ENCODE measurements at places on chromosomes 7 and 10.

DNA sequence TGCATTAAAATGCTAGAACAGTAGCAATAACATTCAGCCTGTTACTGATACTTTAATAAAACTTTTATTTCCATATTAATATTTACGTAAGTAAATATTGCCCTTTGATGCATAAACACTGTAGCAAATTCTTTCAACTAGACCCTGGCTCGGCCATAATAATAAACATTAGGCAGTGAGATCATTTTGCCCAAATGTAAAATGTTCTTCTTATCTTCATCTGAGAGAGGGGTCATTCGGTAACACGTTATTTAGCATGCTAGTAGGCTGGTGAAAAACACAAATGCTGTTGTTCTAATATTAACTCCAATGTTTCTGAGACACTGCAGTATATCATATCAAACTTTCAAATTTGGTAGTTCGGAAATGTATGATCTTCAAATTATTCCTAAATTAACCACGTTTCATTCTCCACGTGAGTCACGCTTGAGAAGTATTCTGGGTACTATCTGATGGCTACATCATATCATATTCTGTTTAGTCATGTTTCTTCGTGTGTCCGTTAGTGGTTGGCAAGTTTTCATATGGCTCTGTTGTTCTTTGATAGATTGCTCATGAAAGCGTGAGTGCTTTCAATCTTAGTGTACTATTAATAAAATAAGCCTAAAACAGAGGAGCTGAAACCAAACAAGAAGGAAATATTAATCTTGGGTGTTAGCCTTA lies 145.8 kb downstream of the NSUN6 start:
- no peaks in the 10 kb centered on the region for H3K4me1 ChIP-seq
- no peaks in the 10 kb centered on the region for H3K36me3 ChIP-seq
- no peaks in the 10 kb centered on the region for H3K27me3 ChIP-seq
- H3K27ac ChIP-seq = no peak overlapping the region

DNA sequence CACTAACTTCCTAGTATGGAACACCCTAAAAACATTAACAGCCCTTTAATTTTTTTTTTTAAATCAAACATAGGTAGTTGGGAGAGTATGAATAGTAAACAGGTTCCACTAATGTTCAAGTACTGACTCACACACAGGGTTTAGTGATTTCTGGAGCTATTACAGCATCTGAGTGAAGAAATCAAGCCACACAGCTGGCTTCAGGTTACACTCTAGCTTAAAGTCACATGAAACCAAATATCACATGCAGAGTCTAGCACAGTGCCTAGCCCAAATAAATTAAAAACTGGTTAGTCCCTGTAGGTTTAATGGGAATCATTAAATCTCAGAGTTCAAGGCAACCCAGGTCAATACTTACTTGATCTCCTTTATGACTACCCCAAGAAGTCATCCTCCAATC lies 11.6 kb downstream of the PANK1 start:
- no peak for DNase-seq
- H3K36me3 ChIP-seq = no peaks in the 10 kb centered on the region
- H3K4me3 ChIP-seq = no peak overlapping the region
- no peak overlapping the region for H3K27ac ChIP-seq

GRCh38 chr7:109996927-109997326 lies 1094.0 kb upstream of the LRRN3 start:
- no peaks in the 10 kb centered on the region for H3K4me1 ChIP-seq
- DNase-seq = no peak
- H3K4me3 ChIP-seq = no peak overlapping the region
- H3K27me3 ChIP-seq = no peaks in the 10 kb centered on the region
- H3K27ac ChIP-seq = no peak overlapping the region
- no peaks in the 10 kb centered on the region for H3K36me3 ChIP-seq

GRCh38 chr10:78560341-78560688 lies 508.5 kb upstream of the ZMIZ1 start:
- H3K36me3 ChIP-seq = no peaks in the 10 kb centered on the region
- H3K27me3 ChIP-seq = no peaks in the 10 kb centered on the region
- H3K4me1 ChIP-seq = no peaks in the 10 kb centered on the region
- DNase-seq = no peak
- no peak overlapping the region for H3K27ac ChIP-seq

GRCh38 chr7:93212881-93213280 lies 13.4 kb downstream of the HEPACAM2 start:
- DNase-seq = no peak
- no peaks in the 10 kb centered on the region for H3K36me3 ChIP-seq
- H3K4me3 ChIP-seq = no peak overlapping the region
- H3K4me1 ChIP-seq = no peaks in the 10 kb centered on the region

DNA sequence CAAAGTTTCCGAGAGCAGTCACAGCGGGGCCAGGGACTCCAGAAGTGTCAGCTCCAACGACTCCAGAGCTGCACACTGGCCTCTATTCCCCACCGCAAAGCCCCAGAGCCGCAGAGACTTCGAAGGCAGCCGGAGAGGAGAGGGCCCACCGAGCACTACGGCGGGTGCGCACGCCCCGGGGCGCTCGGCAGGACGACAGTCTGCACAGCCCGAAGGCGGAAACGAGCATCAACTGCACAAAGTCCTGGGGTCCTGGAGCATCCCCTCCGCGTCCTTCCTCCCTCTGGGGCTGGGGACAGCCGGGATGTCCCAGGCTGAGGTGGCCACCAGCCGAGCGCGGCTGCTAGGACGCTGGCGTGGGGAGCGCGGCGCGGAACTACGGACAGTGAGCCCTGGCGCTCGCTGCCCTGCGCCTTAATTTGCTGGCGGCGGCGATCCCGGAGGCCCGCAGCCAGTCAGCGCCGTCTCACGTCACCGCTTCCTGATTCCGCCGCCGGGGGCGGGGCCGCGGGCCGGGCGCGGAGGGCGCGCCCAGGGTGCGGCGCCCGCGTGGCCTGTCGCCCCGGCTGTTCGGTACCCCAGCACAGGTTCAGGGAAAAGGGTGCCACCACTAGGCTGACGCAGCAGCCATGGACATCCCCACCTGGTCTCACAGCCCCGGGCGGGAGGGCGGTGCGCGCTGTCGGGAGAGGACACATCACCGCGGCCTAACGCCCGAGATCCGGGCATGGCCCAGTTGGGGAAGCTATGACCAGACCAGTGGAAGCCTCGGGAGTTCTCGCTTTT lies at the start of gene TBX20:
TSS of gene TBX20 (minus strand) at position 391 of the 786 bp plus-strand sequence. CDS start 480 bp downstream, outside the sequence.
- no peak for DNase-seq
- H3K4me3 ChIP-seq = peak within 1 kb of the TSS; percentile 10
- no peaks in the 10 kb centered on the region for H3K36me3 ChIP-seq
- H3K27ac ChIP-seq = no peak within 1 kb of the TSS
- H3K27me3 ChIP-seq = peaks cover 47% of the 10 kb centered on the region

DNA sequence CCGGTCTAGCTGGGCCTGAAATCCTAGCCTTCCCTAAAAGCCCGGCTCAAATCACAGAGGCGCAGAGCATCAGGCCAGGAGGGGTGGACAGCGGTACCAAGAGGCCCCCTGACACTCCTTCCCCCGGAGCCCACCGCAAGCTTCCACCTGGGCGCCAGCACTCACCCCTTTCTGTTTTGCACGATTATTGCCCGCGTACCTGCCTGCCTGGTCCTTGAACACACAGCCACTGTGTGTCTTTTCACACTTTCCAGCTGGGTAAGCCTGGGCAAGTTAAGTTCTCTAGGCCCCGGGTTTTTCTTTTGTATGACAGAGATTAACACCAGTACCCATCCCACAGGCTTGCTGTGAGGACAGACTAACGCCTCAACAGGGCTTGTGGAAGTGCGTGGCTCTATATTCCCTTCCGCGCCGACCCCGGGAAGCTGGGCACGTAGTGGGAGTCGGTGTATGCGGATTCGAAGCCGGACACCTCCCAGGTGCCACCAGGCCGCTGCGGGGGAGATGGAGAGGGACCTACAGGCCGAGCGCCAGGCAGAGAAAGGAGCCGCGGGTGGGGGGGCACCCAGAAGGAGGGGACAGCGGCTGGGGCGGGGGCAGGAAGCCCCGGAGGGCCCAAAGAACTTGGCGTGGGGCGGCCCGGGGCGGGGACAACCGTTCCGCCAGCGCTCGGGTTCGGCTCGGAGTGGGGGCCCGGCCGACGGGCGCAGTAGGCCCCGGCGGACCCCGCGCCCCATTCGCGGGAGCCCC lies 792 bp downstream of the ZNF746 start:
- H3K27ac ChIP-seq = peak overlapping the region; percentile 78
- H3K4me1 ChIP-seq = peaks cover 6% of the 10 kb centered on the region
- peaks cover 8% of the 10 kb centered on the region for H3K36me3 ChIP-seq
- no peaks in the 10 kb centered on the region for H3K27me3 ChIP-seq
- DNase-seq = peak; percentile 39
- peak overlapping the region; percentile 84 for H3K4me3 ChIP-seq

- no peak overlapping the region for H3K27ac ChIP-seq
- H3K4me1 ChIP-seq = no peaks in the 10 kb centered on the region
- no peak for DNase-seq
- no peaks in the 10 kb centered on the region for H3K36me3 ChIP-seq
- no peak overlapping the region for H3K4me3 ChIP-seq
These were observed 41.1 kb downstream of the MINPP1 start for GRCh38 chr10:87545783-87546182.

DNA sequence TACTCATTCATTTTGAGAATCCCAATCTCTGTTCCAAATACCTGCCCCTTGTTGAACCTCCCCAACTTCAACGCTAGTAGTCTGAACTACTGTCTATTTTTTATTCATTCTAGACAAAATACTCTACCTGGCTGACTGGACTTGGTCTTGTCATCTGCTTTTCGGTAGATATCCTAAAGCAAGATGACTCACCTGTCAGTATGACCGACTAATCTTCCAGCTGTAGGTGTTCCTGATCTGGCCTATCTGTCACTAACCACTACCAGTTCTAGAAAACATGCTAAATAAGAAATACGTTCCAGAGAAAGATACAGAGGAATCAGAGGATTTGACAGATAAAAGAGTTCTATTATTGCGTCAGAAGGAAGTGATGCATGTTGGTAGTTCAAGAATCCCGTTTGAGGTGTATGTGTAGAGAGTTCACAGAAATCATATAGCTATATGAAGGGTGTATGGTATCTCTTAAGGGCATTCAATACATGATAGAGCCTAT lies 81.1 kb downstream of the IDE start:
- no peak overlapping the region for H3K4me3 ChIP-seq
- no peaks in the 10 kb centered on the region for H3K36me3 ChIP-seq
- no peaks in the 10 kb centered on the region for H3K27me3 ChIP-seq
- no peaks in the 10 kb centered on the region for H3K4me1 ChIP-seq

DNA sequence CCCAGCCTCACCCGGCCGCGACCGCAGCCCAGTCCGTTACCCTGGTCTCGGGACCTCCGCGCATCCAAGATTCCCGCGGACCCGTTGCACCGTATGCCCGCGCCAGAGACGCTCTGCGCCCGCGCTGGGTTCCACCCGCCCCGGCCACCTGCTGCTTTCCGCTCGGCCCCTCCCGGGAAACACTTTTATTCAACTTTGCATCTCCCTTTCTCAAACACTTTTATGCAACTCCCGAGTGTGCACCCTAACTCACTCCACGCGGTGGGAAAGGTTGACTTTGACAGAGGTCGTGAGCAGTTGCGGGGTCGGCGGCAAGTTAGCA lies at the start of gene ODAD2:
TSS of gene ODAD2 (minus strand) at position 126 of the 322 bp plus-strand sequence. CDS start 3,937 bp downstream, outside the sequence.
- H3K36me3 ChIP-seq = no peaks in the 10 kb centered on the region
- peak within 1 kb of the TSS; percentile 45 for H3K4me3 ChIP-seq
- no peaks in the 10 kb centered on the region for H3K27me3 ChIP-seq
- no peaks in the 10 kb centered on the region for H3K4me1 ChIP-seq

GRCh38 chr7:84647797-84648757 lies 453.5 kb upstream of the SEMA3A start:
- H3K4me1 ChIP-seq = no peaks in the 10 kb centered on the region
- H3K36me3 ChIP-seq = no peaks in the 10 kb centered on the region
- no peak for DNase-seq
- H3K4me3 ChIP-seq = no peak overlapping the region
- no peaks in the 10 kb centered on the region for H3K27me3 ChIP-seq

DNA sequence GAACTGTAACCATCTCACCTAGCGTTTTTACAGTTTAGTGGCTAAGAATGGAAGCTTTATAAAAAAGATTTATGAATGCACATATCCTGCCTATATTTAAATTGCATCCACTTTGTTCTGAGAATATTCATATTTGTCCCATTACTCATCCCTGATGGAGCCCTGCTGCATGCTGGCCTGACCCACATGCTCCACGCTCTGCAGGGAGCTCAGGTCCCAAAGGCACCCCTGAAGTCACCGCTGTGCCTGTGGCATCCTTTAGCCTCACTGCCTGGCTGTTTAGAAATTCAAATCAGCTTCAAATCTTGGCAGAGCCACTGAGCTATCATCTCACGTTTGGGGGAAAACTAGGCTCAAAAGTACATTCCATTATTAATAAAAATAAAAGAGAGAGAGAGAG lies 24.4 kb downstream of the C10orf90 start:
- H3K4me1 ChIP-seq = no peaks in the 10 kb centered on the region
- H3K36me3 ChIP-seq = no peaks in the 10 kb centered on the region

GRCh38 chr10:30189238-30189580 lies 129.8 kb upstream of the JCAD start:
- H3K27ac ChIP-seq = peak overlapping the region; percentile 76
- no peak for DNase-seq
- no peaks in the 10 kb centered on the region for H3K27me3 ChIP-seq

DNA sequence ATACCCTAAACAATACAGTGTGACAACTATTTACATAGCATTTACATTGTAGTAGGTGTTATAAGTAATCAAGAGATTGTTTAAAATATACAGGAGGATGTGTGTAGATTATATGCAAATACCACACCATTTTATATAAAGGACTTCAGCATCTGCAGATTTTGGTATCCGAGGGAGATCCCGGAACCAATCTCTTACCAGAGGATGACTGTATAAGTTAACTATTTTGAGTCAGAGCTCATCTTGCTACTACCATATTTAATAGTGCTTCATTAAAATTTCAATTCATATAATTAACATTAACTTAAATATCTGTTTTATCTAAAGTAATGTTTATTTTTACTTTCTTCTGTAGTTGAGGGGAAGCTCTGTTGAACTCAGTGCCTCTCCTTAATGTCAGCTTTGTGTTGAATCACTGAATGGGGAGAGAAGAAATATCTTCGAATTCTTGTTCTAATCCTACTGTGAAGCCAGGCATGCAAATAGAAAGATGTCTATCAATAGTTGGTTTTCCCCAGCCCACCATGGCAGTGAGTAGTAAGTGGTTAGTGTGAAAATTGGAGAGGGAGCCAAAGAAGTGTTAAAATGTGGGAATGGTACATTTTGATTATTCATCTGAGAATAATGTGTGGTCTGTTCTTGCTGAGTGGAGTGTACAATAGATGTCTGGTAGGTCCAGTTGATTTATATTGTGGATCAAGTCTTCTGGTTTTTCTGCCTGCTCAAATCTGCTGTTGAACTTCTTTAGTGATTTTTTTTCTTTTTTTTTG lies 90.1 kb upstream of the CYP26C1 start:
- no peaks in the 10 kb centered on the region for H3K4me1 ChIP-seq
- no peak for DNase-seq
- no peak overlapping the region for H3K27ac ChIP-seq
- H3K27me3 ChIP-seq = no peaks in the 10 kb centered on the region

- peaks cover 3% of the 10 kb centered on the region for H3K27me3 ChIP-seq
- no peak within 1 kb of the TSS for H3K27ac ChIP-seq
- no peak within 1 kb of the TSS for H3K4me3 ChIP-seq
These were observed at the start of gene CARD11 for GRCh38 chr7:3043544-3044371. Gene CARD11, minus strand, starts transcription at chr7:3043867. Its CDS starts 85,361 bp downstream, at chr7:2958506.

DNA sequence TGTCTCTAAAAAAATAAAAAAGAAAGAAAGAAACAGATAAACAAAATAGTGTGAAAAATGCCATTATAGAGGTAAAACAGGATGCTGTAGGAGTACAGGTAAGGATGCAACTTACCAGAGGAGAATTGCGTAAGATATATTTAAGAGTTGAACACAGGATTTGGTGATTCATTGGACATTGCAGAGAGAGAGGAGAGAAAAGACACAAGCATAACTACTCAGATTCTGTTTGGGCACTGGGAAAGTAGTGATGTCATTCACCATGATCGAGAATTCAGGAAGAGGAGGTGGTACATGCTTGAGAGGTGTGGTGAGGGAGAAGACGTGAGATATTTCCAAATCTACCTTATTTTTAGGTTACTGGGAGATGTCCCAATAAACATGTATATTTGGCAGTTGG lies 97.6 kb downstream of the AASS start:
- no peak overlapping the region for H3K27ac ChIP-seq
- no peak for DNase-seq
- no peaks in the 10 kb centered on the region for H3K36me3 ChIP-seq
- no peaks in the 10 kb centered on the region for H3K27me3 ChIP-seq
